Pulmonary artery endothelial cell (primary cell): ENCODE measurements at places on chromosomes 3 and 15.

DNA sequence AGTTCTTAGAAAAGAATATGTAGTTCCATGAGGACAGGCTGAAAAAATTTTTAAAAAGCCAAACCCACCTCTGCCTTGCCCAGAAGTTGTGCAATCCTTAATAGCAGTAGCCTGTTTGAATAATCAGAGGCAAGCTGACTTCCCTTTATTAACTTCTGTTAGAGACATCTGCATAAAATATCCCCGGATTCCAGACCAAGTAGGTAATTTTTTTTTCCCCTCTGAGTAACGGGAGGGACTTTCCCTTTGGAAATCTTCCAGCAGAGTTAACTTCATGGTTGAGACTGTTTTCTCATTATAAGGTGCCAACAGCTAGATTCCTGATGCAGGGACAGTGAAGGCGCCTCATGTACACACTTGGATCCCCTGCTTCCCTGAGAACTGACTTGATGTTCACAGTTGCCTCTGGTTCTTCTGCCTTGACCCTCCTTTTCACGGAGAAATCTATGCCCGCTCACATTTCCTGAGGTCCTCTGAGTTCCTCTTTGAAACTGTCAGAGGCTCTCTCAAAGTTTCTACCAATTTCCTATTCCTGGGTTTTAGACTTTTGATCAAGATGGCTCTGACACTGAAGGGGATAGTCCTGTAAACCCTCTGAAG is 227.6 kb upstream of the BHLHE40 start:
- DNase-seq, result peak; percentile 71

DNA sequence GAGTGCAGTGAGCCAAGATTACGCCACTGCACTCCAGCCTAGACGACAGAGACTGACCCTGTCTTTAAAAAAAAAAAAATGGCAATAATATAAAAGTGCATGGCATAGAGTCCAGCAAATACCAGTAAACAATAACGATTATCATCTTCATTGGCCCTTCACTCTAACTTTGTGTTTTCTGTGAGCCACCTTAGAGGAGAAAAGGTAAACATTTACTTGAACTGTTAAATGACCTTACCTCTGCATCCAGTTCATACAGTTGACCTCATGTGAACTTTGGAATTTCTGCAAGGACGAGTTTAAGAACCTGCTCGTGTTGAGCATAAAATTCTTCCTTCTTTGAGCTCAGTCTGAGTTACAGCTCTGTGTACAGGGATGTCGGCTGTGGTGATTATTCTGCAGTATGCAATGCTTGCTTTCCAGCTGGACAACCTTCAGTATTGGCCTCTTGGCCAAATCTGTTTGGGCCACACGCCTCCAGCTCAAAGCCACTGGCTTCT is 56.6 kb downstream of the RLBP1 start:
- DNase-seq, result no peak

- no peak for DNase-seq
These were observed 30.8 kb downstream of the MLH1 start for GRCh38 chr3:37024092-37024491.

GRCh38 chr3:15728766-15729165 is 69.0 kb downstream of the ANKRD28 start:
- no peak for DNase-seq

GRCh38 chr15:51776952-51777569 is 25.7 kb downstream of the TMOD2 start:
- peak; percentile 60 for DNase-seq

DNA sequence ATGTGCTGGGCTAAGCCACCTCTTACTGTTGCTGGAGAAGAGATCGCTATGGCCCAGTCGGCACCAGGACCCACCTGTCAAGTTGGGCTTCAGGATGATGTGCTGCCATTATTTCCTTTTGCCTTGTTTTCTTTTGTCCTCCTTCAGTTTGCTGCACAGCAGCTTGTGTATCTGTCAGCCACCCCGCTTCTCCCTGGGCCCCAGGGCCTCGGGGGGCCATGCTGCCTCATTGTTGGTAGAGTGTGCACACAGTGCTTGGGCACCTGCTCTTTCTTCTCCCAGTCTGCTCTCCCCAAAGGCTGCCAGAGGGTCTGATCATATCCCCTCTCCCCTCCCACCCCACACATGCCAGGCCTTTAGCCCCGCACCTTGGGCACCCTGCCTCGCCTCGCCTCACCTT is 185.5 kb upstream of the ATP10A start:
- DNase-seq, result no peak

- DNase-seq, result peak; percentile 94
These were observed at the start of gene OGG1 for GRCh38 chr3:9749645-9750555. Gene OGG1 (plus strand): TSS chr3:9749952. CDS start chr3:9750287, 335 bp downstream.

GRCh38 chr3:189512039-189512438 is 119.2 kb upstream of the TP63 start:
- no peak for DNase-seq

- no peak for DNase-seq
These were observed 84.2 kb downstream of the LRRC49 start for GRCh38 chr15:70976851-70977250.

GRCh38 chr15:65525622-65526021 is 4.6 kb upstream of the HACD3 start:
- no peak for DNase-seq

GRCh38 chr3:9497821-9498565 is 55.6 kb downstream of the LHFPL4 start:
- no peak for DNase-seq

- no peak for DNase-seq
These were observed 122.6 kb downstream of the AQP9 start for GRCh38 chr15:58260725-58261267.

DNA sequence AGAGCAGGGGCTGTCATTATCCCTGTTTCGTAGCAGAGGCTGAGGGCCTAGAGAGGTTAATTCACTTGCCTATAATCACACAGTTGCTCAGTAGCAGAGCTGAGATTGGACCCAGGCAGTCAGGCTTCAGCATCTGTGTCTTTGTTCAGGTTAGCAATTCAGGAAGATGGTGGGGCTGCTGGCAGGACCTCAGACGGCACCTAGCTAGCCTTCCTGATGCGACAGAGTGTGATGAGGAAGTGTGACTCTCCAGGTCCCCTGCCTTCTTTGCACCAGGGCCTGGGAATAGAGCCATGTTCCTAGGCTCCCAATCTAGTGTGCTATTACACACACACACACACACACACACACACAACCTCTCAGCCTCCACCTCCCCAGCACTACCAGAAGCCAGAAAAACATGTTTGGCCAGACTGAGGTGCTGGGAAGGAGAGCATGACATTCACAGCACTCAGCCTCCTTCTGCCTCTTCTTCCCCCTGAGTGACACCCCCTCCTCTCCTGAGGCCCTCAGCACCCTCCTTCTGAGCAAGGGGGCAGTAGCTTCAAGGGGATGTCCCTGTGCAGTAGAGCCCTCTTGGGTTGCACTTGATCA is 88.9 kb downstream of the TLE3 start:
- no peak for DNase-seq

GRCh38 chr3:37530047-37530697 is 331.5 kb upstream of the CTDSPL start:
- DNase-seq, result no peak

DNA sequence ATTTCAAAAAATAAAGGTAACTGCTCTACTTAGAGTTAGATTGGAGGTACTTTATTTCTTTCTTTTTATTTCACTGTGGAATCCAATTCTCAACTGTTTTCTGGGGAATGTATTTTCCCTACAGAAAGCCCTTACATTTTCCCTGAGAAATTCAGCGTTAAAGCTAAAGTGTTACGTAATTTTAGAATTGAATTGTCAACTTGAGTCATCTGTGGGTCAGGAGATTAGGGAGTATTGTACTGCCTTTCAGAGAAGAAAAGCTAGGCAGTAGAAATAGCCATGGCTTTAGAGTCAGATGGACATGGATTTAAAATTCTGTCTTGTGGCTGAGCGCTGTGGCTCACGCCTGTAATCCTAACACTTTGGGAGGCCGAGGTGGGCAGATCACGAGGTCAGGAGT is 728.6 kb downstream of the ROBO1 start:
- no peak for DNase-seq

GRCh38 chr3:105915524-105915923 is 46.7 kb upstream of the CBLB start:
- DNase-seq, result no peak

DNA sequence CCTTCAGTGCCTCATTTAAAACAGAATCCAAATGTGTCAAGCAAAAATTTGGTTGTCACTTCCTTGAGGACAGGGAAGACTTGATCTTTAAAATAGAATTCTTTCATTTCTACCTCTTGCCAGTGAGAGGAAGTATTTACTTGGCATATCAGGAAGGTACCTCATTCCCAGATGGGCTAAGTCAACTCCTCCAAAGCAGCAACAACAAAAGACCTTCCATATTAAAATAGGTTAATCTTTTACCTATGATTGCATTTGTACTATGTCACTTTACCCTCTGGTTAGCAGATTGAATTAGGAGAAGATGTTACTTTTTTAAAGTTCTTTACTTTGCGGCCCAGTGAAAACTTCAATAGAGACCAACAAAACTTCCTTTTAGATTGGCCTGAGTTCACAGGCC is 462.1 kb upstream of the ADAMTS9 start:
- no peak for DNase-seq

GRCh38 chr3:100891033-100891432 is 102.2 kb downstream of the ABI3BP start:
- peak; percentile 15 for DNase-seq

GRCh38 chr3:114850898-114851297 is 296.2 kb downstream of the ZBTB20 start:
- no peak for DNase-seq

- no peak for DNase-seq
These were observed 1001.0 kb downstream of the FHIT start for GRCh38 chr3:60250206-60250605.

DNA sequence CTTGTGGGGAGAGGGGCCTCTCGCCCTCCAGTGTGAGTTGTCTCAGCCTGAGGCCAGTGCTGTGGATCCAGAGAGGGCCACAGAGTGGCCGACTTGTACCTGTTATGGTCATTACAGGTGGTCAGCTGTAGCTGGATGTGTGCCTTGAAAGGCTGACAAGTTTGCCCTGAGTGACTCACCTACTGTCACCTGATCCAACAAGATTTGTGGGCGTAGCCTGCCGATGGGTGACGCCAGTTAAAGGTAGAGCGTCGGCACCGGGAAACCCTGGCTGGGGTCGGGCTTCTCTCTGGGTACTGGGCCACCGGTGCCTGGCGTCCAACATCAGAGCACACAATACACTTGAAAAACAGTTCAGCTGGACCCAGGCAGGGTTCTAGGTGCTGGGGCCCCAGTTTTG is 2.8 kb upstream of the ISG20 start:
- DNase-seq, result no peak

- no peak for DNase-seq
These were observed 930 bp downstream of the FBXW12 start for GRCh38 chr3:48372862-48373435.

DNA sequence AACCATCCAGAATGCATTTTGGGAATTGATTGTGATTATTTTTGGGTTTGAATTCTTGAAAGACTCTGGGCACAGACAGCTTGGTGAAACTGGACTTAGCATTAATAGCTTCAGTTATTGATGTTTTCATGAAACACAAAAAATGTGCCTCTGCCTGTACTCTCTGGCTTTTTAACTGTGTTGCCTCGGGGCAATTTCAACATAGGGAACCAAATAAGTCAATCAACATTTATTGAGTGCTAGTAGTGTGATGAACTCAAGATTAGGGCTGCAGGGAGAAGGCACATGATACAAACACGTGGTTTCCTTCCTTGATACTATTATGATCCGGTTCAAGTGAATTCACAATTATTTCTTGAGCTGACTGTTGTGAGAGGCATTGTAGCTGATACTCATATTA is 50.8 kb downstream of the UNC13C start:
- DNase-seq, result no peak

DNA sequence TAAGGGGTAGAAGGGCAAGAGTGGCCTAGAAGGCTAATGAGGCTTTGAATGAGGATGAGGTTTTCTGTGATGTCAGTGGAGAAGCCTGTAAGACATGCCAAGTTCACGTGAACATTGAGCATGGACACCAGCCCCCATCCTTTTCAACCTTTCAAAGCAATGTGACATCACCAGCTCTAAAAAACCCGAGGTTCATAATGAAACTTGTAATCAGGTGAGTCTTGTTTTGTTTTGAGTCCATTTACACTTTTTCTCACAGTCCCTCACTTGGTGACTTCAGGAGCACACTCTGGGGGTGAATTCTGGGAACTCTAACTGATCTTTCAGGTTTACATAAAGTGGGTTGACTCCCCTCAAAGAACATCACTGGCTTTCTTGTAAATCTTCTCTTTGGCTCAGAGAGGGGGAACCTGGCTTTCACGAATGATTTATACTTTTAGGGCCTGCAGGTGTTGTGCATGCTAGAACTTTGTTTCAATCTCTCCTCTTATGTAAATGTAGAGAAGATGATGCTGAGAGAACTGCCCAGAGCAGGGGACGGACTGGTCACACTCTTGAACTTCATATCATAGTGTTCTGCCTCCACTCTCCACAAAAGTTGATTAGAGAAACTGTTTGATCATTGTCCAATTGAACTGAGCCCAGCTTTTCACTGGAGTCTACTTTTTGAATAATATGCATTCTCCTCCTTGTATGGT is 224.7 kb upstream of the SATB1 start:
- DNase-seq, result no peak

- DNase-seq, result no peak
These were observed 173.7 kb downstream of the TMEM108 start for GRCh38 chr3:133211856-133212255.

DNA sequence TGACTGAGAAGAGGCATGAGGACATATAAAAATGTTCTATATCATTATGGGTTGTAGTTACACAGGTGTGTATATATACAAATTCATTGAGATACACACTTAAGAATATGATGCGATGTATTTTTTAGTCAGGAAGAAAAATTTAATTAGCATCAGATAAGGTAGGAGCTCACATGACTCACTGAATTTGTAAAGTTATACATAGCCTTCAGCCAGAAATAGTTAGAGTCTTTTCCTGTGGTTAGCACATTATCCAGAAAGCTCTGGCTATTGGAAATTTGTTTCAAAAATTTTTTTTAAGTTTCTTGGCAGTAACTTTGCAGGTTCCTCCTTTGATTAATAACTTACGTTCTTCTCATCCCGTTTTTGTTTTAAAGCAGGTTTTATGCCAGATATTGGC is 88.6 kb downstream of the STT3B start:
- DNase-seq, result no peak

GRCh38 chr15:28904541-28905315 is 19.0 kb downstream of the APBA2 start:
- DNase-seq, result no peak

DNA sequence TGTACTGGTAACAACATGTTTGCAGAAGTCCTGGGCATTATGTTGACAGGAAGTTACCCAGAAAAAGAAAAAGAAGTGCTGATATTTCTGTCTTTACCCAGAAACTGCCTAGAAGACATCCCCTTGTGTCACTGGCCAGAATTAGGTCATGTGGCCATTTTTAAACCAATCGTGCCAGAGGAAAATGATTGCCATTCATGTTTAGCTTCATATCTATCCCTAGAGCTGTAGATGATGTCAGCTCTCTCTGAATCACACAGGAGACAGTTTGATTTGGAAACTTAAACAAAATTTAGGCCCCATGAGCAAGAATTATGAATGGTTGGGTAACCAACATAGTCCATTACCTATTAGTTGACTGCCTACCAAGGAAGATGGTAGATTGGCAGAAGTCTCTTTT is 8.9 kb upstream of the PLOD2 start:
- DNase-seq, result no peak
